NCI-H1436 treated with DMSO at 0.1 percent for 48 hours (cell line): ENCODE measurements at places on chromosomes 16 and 17.
A peak's percentile ranks its signal among the peaks of the same experiment; 100 is the strongest.

GRCh38 chr16:54651440-54652195 lies 279.0 kb upstream of the IRX5 start:
- DNase-seq = no peak

- DNase-seq = no peak
These were observed 2.1 kb downstream of the ABCC3 start for GRCh38 chr17:50636804-50637195.

DNA sequence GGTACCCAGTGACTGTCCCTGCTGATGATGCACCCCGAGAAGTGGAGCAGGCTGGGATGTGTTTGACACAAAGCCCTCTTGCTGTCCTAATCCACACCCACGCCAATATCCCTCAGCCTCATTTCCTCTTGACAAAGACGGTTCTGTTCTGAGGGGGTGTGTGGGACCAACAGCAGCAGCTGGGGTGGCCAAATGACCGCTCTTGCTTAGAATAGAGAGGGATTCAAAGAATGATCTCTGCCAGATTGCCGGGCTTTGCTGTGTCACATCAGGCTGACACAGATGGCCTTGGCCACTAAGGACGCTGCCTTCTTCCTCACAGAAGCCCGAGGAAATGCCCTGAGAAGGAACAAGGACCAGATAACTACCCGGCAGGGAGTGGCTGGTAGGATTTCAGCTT lies 250.7 kb downstream of the NTN1 start:
- DNase-seq = no peak

DNA sequence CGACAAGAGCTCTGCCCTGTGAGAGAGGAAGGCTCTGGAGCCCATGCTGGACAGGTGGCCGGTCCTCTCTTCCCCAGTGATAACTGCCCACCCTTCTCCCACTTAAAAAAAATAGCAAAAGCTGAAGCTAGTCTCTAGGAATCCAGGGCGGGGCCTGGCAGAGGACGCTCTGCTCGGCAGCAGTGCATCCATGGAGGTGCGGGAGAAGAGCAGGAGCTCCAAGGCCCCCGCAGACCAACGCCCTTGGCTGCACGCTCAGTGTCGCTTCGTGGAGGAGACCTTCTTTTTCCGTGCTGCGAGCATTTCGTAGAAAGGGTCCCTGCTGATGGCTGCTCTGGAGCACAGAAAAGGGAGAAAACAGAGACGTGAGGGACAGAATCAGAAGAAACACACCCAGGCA lies 98.6 kb upstream of the DNAH17 start:
- DNase-seq = no peak

- DNase-seq = peak; percentile 78
These were observed 27.2 kb downstream of the ABCC3 start for GRCh38 chr17:50661795-50662391.

DNA sequence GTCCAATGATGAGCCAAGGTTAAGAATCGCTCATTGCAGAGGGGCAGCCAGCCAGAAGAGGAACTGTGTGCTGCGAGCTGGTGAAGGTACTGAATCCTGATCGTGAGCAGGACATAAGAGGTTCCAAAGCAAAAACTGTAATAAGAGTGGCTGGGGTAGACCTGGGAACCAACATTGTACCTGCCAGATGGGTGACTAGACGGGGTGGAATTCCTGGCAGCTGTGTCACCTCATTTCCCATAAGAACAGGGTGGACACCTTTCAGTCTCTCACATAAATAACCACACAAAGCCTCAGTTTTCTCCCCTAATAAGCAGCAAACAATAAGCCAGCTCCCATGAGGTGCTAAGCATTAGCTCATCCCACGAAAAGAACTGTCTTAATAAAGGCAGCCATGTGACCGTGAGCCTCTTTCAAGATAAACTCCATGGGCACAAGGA lies 290.3 kb downstream of the SOX9 start:
- DNase-seq = no peak

GRCh38 chr17:73010414-73010813 lies 82.1 kb downstream of the SLC39A11 start:
- DNase-seq = peak; percentile 28

DNA sequence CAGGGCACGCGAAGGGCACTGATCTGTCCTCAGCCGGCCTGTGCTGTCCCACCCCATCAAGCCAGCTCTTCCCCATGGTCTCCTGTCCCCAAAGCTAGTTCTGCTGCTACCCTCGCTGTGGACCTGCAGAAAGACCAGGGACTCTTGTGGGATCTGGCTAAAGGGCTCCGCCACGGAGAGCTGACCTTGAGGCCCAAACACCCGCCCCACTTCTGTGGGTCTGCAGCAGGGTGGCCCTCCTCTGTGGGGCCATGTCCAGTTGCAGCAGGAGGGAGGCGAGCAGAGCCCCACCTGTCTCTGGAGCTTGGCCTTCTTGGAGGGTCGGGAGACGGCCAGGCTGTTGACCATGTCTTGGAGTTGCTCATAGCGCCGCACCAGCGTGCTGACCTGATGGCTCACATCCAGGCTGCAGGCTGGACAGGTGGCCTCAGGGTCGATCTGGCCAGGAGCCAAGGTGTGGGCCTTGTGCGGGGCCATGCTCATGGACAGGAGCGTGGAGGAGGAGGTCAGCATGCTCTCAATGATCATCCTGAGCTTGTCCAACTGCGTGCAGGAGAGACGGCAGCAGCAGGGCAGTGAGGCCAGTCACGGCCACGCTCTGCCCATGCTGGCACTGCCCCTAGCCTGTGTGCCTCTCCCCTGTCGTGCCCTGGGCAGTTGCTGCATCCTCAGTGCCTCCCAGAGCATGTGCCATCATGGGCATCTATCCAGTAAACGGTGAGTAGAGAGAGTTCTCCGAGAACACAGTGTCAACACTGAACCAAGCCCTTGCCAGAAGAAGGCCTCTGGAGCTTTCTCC lies 16.6 kb downstream of the UBALD2 start:
- DNase-seq = no peak

DNA sequence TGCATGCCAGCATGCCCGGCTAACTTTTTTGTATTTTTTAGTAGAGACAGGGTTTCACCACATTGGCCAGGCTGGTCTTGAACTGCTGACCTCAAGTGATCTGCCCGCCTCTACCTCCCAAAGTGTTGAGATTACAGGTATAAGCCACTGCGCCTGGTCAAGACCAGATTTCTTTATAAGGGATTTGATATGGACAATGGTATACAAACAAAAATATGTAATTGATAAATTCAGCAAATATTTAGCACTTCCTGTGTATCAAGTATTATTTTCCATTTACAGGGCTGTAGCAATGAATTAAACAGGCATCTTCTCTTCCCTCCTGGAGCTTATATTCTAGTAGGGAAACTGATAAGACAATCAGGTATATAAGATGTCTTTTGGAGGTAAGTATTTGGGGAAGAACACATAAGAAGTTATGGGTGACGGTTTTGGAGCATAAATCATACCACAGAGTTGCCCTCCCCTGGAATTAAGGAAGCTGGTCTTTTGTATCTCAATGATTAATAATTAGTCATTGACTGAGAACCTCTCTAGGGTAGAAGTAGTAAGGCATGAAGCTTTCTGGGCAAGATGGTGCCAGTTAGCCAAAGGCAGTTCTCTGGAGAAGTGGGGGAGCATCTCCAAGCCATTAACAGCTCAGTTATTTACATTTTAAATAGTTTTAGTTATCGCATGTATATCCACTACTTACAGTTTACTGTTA lies 35.8 kb downstream of the TANC2 start:
- no peak for DNase-seq

- no peak for DNase-seq
These were observed 26.5 kb upstream of the PHF12 start for GRCh38 chr17:28977659-28978355.

GRCh38 chr16:1613728-1614455 lies 1.7 kb downstream of the CRAMP1 start:
- no peak for DNase-seq

- no peak for DNase-seq
These were observed 162.8 kb downstream of the FOXL1 start for GRCh38 chr16:86740906-86741799.

- DNase-seq = no peak
These were observed 21.8 kb downstream of the CEP131 start for GRCh38 chr17:81200695-81201580.

- no peak for DNase-seq
These were observed 44.3 kb downstream of the ELAC2 start for GRCh38 chr17:12973496-12974004.

GRCh38 chr17:5711344-5711743 lies 127.0 kb upstream of the NLRP1 start:
- no peak for DNase-seq

DNA sequence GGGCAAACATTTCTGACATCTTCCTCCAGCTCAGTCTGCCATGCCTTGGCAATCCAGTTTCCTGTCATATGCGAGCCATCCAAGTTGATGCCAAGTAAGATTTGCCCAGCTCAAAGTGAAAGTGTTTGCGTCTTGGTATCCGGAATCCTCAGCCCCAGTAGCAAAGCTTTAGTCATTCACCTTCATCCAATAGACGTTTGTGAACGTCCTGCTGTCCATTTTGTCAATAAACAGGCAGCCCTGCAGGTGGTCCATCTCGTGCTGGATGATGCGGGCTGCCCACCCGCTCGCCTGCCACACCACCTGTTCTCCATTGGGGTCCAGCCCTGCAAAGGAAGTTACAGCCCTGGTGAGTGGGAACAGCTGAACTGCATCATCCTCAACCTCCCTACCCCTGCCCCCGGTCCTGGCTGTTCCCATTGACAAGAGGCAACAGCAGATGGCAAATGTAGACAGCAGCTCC lies 1.5 kb downstream of the PDF start:
- no peak for DNase-seq

DNA sequence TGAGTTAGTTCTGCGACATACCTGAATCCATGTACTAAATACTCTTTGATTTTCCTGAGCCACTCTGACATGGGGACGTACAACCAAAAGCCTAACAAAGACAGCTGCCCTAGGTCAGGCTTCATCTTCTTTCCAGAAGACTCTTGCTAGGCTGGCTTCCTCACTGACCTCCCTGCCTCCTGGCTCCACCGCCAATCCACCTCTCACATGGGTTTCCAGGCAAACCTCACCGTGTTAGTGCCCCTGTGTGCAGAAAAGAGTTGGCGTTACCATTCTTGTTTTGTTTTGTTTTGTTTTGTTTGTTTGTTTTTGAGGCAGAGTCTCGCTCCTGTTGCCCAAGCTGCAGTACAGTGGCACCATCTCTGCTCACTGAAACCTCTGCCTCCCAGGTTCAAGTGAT lies 135.3 kb downstream of the WSCD1 start:
- DNase-seq = no peak

- no peak for DNase-seq
These were observed 66.1 kb upstream of the SREBF1 start for GRCh38 chr17:17902877-17903276.

GRCh38 chr17:57720386-57721035 lies 24.6 kb downstream of the CCDC182 start:
- no peak for DNase-seq

GRCh38 chr17:38510421-38511149 lies 82.3 kb downstream of the ARHGAP23 start:
- no peak for DNase-seq

DNA sequence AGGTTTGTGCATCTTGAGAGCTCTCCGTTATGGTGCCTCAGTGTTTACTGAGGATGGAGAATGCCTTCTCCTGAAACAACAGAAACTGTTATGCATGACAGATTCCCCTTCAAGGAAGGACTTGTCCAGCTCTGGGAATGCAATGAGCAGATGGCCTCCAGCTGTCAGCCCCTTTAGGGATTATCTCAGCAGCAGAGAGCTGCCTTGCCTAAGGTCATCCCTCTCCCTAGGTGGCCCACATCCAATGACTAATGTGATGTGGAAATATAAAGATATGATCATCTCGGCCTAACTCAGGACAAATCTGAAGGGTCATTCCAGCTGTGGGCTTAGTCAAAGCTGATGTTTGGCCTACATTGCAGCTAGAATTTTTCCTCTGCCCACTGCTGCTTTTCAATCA lies 214.3 kb upstream of the N4BP1 start:
- no peak for DNase-seq

DNA sequence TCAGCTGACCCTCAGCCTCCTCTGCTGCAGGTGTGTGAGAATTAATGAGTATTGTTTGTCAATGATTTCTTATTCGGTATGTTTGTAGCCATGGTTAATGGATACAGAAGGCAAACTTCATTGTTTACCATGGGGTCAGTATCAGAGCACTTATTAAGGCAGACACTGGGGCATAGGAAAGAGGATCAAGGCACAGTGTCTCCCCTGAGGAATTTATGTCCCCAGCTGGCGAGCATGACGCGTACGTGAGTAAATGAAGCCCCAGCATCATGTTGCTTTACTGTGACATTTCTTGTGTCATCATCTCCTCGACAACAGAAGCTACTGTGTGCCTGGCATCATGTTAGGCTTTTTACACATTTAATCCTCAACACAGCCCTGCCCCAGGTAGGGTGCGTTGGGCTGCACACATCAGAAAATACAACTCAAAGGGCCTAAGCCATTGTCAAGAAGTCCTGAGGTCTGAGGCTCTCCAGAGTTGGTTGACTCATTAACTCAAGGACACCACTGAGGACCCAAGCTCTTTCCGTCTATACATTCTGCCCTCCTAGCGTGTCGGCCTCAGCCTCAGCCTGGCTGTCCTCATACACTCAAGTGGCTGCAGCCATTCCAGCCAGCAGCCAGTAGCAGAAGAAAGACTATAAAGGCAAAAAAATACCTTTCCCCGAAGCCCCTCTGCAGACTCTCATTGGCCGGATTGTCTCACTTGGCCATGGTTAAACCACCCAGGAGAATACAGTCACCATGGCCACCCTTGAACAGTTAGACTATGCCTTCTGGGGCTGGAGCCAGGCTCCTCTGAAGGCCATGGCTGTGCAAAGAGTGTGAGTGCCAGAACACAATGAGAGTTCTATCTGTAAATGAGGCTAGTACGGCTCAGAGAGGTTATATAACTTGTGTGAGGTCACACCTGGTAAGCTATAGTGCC lies 13.9 kb upstream of the ZCCHC14 start:
- DNase-seq = no peak

DNA sequence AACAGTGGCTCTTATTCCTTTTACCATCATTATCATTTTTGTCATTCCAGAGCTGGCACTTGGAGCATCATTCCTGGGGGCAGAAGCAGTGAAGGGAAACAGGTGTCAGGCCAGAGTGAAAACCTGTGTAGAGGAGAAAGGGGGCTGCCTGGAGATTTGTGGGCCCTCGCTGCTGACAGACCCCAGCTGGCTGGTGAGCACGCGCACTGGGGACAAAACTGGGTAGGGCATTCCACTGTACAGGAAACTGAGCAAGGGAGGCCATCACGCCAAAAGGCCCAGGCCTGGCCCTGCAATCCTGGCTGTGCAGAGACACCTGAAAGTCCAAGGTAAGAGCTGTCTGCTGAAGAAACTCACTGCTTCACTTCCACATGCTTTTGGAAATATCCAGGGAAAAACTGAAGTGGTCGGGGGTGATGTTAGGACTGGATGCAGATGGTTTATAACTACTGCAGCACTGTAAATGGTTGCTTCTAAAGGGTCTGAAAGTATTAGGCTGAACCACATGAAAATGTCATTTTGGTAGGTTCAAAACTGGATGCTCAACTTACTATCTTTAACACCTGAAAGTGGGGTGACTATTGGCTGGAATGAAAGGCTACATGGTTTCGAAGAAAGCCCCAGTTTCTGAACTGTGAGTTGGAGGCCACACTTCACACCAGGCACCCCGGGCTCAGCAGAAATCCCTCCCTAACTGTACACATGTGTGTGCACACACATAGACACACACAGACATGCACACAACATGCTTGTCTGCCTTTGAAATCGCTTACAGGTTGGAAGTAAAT lies 225.0 kb downstream of the C16orf78 start:
- DNase-seq = no peak
